ENCODE measurements at places on chromosomes 6 and 20. TPM values are rescaled to one million over a fixed set of nuclear protein-coding genes. Genes with fewer than 3 reads are reported as not detected.

CPXM1 gene
- total RNA-seq, result not detected

AGPAT4 gene
- total RNA-seq, result 9.9 TPM

GLO1 gene
- 145 TPM for total RNA-seq

DAAM2 gene
- 0.24 TPM for total RNA-seq

PAK5 gene
- not detected for total RNA-seq

DLL1 gene
- total RNA-seq, result 1.7 TPM

GDAP1L1 gene
- not detected for total RNA-seq

CFAP206 gene
- total RNA-seq, result 0.48 TPM

GABRR2 gene
- not detected for total RNA-seq

BNIP5 gene
- total RNA-seq, result not detected

PRR18 gene
- total RNA-seq, result not detected

CNR1 gene
- total RNA-seq, result 0.72 TPM

TRERF1 gene
- total RNA-seq, result 0.96 TPM

TLDC2 gene
- total RNA-seq, result 0.24 TPM

ADGB gene
- total RNA-seq, result not detected

PLCB4 gene
- 1.5 TPM for total RNA-seq

HIVEP1 gene
- 12.8 TPM for total RNA-seq

CST4 gene
- total RNA-seq, result not detected

RGS17 gene
- total RNA-seq, result 3.4 TPM

ALDH5A1 gene
- total RNA-seq, result 2.3 TPM

DLK2 gene
- total RNA-seq, result 5.3 TPM

TMEM170B gene
- 0.24 TPM for total RNA-seq

TGM3 gene
- under 0.01 TPM for total RNA-seq

PTPRT gene
- total RNA-seq, result under 0.01 TPM

NFATC2 gene
- under 0.01 TPM for total RNA-seq

KCNQ5 gene
- 0.96 TPM for total RNA-seq

BPIFB1 gene
- not detected for total RNA-seq

ZBTB12 gene
- total RNA-seq, result 3.0 TPM

DEFB124 gene
- total RNA-seq, result not detected

ZNF165 gene
- 2.3 TPM for total RNA-seq

PRICKLE4 gene
- total RNA-seq, result not detected
